MM.1S (cell line): ENCODE measurements at places on chromosomes 16 and 17.
A peak's percentile ranks its signal among the peaks of the same experiment; 100 is the strongest.

- no peak for DNase-seq
Observed at GRCh38 chr16:27312580-27313421, 973 bp upstream of the IL4R start.

- peak; percentile 83 for DNase-seq
Observed at GRCh38 chr17:63834431-63835166, 7.1 kb upstream of the FTSJ3 start.

GRCh38 chr17:20989481-20989880 is 53.3 kb downstream of the USP22 start:
- DNase-seq, result no peak

DNA sequence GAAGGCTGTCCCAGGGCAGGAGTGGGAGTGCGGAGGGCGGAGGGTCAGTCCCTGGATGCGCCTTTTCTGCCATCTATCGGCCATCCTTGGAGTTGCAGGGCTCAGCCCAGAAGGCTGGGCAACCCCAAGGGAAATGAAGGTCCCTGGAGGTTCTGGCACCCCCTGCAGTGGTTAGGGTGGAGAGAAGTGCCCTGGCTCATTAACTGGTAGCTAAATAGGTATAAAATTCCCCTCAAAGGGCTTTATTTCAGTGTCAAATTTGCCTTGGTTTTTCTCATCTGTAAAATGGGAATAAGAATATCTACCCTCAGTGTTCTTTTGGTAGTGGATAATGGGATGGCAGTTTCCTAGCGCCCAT is 22.4 kb downstream of the C17orf75 start:
- peak; percentile 66 for DNase-seq

DNA sequence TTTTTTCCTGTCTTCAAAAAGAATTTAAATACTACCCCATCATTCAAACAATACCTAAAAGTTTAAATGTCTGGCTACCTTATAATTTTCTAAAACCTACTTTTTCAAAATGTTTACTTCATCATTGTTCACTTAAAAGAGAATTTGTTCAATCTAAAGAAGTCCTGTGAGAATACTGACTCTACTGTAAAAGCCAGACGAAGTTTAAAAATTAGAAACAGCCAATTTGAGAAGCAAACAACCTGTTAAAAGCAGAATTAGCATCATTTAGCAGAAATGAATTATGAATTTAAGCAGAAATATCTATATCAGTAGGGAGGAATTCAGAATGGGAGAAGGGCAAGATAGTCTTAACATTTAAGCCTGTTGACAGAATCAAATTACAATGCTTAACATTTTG is 2.1 kb downstream of the SKA2 start:
- DNase-seq, result no peak

- DNase-seq, result peak; percentile 47
Observed at GRCh38 chr16:4200000-4200780, 41.7 kb downstream of the SRL start.

DNA sequence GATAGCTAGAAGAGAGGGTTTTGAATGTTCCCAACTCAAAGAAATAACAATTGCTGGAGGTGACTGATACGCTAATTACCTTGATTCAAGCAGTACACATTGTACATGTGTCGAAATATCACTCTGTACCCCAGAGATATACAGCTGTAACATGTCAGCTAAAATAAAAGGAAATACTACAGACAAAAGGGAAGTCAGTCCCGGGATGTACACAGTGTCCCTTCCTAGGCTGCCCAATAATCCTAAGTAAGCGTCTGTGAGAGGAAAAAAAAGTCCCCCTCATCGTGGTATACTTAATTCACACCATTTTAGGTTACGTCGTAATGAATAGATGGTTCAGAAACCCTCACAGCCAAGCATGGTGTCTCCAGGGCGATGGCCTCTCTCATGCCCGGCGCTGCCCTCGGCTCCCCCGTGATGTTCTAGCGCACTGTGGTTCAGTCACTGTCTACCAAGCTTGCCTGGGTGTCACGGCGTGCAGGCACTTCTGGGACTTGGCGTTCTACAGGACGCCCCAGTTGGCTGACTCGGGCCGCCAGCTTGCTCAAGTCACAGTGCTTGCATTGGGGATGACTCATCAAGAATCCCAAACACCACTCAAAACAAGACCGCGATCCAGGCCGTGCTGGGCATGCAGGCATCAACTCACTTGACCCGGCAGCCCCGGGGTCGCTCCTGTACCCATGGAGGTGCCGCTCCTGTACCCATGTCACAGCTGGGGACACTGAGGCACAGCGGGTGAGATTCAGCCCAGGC is 27.6 kb downstream of the CCDC40 start:
- no peak for DNase-seq

GRCh38 chr16:84922351-84923120 is 88.8 kb downstream of the ZDHHC7 start:
- DNase-seq, result no peak

DNA sequence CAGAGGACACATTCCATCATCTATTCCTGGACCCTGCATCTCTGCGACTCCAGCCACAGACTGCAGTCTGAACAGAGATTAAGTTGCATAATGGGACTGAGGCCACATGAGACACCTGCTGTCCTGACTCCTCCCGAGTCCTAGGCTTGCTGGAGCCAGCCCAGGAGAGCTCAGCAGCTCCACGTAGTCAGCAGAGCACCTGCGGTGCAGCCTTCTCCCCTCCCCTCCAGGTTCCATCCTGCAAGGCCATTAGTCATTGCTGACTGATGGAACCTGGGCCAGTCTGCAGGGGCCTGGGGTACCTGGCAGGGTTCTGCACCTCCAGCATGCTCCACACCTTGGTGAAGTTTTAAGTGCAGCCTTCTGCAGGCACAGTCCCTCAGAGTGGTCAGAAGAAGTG is 76.7 kb downstream of the PLD6 start:
- DNase-seq, result no peak

DNA sequence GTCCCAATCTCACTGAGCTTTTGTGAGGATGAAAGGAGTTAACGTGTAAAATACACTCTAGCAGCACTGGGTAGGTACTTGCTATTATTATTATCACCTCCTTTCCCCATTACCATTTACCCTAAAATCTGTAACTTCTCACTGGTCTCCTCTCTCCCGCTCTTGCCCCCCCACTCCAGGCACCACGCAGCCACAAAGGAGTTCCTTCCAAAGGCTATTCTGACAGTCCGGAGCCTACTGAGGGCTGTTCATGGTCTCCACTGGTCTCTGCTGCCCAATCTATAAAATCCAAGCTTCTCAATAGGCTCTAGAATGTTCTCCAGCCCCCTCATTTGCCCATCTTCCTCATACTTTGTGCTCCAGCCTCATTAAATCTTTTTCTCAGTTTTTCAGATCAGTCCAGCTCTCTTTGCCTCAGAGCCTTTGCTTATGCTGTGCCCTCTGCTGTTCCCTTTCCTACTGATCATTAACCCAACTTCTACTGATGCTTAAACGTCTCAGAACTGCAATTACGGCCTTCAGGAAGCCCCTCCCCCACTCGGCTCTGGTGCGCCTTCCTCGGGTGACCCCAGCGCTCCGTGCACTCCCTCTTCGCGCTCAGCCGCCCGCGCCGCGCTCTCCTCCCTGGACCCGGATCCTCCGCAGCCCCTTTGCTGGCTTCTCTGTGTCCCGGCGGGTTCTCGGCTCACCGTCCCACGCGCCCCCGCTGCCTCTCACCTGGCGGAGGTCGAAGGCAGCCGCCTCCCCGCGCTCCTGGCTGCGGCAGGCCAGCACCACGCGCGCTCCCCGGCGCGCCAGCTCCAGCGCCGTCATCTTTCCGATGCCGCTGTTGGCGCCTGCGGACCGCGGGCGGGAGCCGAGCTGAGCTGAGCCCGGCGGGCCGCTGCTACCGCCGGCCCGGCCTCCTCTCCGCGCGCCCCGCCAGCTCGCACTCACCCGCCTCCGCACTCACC is 737 bp downstream of the DHRS13 start:
- DNase-seq, result peak; percentile 62

DNA sequence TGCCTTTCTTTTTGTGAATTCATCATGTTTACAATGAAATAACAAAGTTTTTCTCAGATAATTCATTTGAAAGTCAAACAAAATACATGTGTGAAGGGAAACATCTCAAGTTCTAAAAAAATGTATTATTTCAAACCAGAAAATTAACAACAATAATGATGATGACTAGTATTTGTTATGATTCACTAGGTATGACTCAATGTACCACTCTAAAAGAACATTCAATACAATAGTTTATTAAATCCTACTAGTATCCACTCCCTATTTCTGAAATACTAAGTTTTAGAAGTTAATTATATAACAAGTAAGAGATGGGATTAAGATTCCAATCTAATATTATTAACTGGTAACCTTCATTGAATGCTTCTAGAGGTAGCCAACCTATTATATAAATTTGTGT is 1444.8 kb upstream of the CDH8 start:
- no peak for DNase-seq

- DNase-seq, result no peak
Observed at GRCh38 chr16:11060842-11061241, 116.5 kb downstream of the CLEC16A start.

DNA sequence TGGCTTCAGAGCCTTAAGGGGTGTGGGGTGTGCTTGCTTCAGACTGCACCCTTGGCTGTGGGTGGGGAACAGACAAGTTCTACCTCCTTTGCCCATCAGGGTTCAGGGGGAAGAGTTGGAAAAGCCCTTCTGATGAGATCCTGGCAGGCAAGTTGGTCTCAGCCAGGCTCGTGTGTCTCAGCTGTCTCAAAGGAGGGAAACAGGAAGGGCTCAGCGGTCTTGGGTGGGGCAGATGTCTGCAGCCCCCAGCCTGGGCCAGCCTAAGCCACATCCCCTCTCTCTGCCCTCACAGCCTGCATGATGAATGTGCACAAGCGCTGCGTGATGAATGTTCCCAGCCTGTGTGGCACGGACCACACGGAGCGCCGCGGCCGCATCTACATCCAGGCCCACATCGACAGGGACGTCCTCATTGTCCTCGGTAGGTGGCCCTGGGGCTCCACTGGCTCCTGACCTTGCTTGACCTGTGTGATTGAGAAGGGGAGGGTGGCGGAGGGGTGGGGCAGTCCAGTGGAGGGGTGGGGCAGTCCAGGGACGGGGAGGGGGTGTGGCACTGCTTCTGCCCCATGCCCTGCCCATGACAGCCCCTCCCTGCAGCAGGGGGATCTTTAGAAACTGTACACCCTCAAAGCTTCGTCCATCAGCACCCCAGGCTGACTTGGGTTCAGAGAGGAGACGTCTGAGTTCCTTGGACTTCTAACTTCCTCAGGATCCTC is 199.5 kb downstream of the PRKCB start:
- DNase-seq, result no peak

DNA sequence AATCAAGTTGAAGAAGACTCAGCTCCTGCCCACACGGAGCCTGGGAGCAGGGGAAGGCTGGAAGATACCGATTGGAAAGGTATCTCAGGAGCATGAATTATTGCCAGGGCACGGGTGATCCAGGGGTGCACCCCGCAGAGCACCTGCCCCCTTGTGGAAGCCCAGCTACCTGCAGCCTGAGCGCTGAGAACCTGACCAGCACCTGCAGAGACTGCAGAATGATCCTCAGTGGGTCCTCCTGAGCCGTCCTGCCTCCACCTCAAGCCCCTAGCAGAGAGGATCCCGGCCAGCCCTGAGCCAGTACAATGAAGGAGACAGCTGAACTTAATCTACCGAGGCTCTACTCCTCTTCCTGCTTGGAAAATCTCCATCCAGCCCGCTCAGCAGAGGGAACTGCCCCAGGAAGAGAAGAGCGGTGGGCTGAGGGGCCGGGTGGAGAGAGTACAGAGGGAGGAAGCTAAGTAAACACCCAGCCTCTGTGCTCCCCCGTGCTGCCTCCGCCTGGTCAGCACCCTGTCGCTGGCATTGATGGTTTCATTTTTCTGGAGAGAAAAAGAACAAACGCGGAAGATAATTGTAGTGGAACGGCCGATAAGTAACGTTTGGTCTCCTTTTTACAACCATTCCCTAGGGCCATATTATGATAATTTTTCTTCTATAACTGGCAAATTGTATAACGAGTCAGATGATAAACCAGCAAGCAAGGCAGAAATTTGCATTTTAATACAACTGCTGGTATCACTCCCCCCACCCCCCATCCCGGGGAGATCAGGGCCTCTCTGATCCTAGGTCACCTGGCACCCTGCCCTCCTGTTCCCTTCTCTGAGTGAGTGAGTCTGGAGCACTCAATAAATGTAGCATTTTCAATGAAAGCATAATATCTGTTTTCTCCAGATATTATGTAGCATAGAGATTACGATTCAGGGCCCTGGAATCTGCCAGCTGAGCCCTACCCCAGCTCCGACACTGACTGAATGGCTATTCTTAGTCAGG is 204.5 kb upstream of the RPL38 start:
- peak; percentile 45 for DNase-seq

- DNase-seq, result no peak
Observed at GRCh38 chr17:12463102-12463501, 202.6 kb upstream of the MYOCD start.

DNA sequence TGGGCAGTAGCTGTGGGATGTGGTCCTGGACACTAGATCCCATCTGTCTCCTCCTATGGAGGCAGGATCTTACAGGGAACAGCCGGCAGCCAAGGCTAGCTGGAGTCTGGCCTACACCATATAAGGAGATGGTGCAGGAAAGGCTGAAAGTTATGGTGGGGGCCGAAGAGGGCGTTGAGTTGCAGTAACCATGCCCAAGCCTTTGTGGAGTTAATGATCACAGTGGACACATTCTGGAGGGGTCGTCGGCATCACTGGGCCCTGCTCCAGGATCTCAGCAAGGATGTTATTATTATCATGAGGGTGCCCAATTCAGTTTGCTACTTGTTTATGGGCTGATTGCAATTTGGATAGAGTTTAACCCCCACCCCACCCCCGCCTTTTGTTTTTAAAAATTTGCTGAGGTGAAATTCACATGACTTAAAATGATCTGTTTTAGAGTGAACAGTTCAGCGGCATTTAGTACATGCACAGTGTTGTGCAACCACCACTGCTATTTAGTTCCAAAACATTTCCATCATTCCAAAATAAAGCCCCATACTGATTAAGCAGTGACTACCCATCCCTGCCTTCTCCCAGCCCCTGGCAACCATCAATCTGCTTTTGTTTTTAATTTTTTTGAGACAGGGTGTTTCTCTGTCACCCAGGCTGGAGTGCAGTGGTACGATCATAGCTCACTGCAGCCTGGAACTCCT is 184.3 kb upstream of the CACNG3 start:
- no peak for DNase-seq

DNA sequence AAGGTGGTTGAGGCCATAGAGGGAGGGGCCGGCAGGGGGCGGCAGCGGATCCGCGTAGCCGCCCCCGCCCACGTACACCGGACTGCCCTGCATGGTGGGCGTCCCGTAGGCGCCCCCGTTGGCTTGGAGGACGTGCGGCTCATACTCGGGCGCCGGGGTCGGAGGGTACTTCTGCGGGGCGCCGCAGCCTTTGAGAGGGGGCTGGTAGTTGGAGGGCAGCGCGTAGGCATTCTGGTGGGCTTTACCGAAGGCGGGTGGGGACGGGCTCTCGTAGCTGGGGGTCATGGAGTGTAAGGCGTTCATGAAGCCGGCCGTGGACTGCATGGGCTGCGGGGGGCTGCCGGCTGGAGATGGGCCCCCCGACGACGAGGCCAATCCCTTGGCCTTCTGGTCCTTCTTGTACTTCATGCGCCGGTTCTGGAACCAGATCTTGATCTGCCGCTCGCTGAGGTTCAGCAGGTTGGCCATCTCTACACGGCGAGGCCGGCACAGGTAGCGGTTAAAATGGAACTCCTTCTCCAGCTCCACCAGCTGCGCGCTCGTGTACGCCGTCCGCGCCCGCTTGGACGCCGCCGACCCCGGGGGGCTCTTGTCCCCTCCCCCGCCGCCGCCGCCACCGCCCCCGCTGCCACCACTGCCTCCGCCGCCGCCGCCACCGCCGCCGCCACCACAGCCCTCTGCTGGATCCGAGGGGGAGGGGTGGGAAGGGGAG is 5.7 kb upstream of the HOXB2 start:
- no peak for DNase-seq

GRCh38 chr16:72168365-72168764 is 3.6 kb downstream of the PMFBP1 start:
- no peak for DNase-seq

GRCh38 chr17:61379457-61380216 is 20.0 kb upstream of the TBX2 start:
- no peak for DNase-seq
